Fibroblast of the aortic adventitia (primary cell): ENCODE measurements at places on chromosomes 6 and 20. TPM values are rescaled to one million over a fixed set of nuclear protein-coding genes. Genes with fewer than 3 reads are reported as not detected.

DNA sequence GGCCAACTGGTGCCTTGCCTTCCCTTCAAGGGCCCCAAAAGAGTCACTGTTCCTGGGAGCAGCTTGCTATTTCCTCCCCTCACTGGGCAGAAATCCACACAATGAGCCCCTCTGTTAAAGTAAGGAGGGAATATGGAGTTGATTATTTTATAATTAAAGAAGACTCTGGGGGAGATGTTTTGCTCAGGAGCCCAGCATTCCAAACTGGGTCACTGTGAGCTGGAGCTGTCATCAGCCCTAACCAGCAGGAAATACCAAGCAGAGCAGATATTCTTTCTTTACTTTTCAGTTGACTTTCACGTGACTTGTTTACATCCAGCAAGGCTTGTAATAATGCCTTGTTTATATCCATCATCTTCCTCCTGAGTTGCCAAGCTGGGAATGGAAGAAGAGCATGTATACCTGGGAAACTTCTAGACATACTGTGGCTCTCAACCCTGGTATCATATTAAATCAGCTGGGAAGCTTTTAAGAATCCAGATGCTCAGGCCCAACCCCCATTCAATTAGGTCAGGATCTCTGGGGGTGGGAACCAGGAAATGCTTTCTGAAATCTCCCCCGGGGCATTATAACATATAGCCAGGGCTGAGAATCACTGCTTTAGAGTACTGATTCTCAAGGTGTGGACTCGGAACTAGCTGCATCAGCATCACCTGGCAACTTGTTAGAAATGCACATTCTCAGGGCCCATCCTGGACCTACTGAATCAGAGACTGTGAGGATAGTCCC, 175.6 kb upstream of the MYLIP start:
- DNase-seq = no peak

OR2H2 gene
- not detected in 2 replicates for total RNA-seq

DEFB112 gene
- total RNA-seq = not detected in 2 replicates

SPDEF gene
- total RNA-seq = not detected in 2 replicates

GRCh38 chr20:47496118-47496517, 5.6 kb upstream of the NCOA3 start:
- no peak for DNase-seq

FOXS1 gene
- total RNA-seq = 2.3 TPM in 1 of 2 replicates, not detected in the other

GRCh38 chr6:32436995-32437836, 2.5 kb upstream of the HLA-DRA start:
- DNase-seq = peak; percentile 29

GRCh38 chr6:84415068-84415467, 187.6 kb upstream of the CEP162 start:
- DNase-seq = no peak

- peak; percentile 18 for DNase-seq
Observed at GRCh38 chr6:132964101-132964867, 149.9 kb downstream of the RPS12 start.

GRCh38 chr6:108238322-108238721, 22.5 kb downstream of the SNX3 start:
- no peak for DNase-seq

KIZ gene
- total RNA-seq = 19.4 and 55.3 TPM in 2 replicates

GNAS-AS1 gene
- total RNA-seq = 0.25 and 0.81 TPM in 2 replicates

GRCh38 chr6:73339340-73339739, 14.7 kb downstream of the DPPA5 start:
- no peak for DNase-seq

RSPH9 gene
- 0.18 and 0.57 TPM in 2 replicates for total RNA-seq

- peak; percentile 57 for DNase-seq
Observed at GRCh38 chr20:36988494-36988966, 37.0 kb upstream of the SAMHD1 start.

OR5V1 gene
- not detected in 2 replicates for total RNA-seq

DNA sequence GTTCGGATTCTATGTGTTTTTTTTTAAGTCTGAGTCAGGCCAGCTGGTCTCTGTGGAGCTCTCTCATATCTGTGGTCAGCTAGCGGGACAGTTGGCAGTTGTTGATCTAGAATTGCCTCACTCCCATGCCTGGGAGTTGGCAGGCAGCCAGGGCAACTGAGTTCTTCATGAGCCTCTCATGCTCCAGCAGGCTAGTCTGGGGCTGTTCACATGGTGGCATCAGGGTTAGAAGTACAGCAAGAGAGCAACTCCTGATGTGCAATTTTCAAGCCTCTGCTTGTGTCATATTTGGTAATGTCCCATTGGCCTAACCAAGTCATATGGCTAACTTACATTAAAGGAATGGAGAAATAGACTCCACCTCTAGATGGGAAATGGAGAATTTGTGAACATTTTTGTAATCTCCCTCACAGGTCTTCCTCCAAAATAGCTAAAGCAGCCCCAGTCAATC, 6.7 kb upstream of the IFT52 start:
- peak; percentile 98 for DNase-seq

DNA sequence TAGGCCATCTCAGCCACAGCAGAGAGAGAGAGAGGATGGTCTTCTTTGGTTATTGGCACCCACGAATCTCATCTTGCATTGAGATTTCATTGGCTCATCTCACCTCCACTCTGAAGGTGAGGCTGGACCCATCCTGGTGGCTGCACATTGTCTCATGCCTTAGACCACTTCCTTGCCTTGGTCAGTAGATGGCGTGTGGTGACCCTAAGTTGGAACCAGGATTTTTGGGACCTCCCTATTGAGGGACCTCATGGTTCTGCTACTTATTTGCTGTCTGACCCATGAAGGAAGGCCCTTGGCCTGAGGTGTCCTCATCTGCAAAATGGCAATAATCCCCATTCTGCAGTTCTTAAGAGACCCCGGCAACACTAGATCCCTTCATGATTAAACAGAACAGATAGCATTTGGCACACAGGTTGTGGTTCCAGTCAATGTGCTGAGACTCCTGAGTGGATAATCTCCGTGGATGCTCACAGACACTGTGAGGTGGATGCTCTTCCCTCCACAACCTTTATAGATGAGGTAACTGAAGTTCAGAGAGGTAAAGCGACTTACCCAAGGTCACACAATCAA, 21.5 kb upstream of the AAR2 start:
- DNase-seq = peak; percentile 37
